ENCODE measurements at places on chromosomes 2 and 18. TPM values are rescaled to one million over a fixed set of nuclear protein-coding genes. Genes with fewer than 3 reads are reported as not detected.

GRCh38 chr18:56861244-56861643 lies 210.1 kb downstream of the WDR7 start:
- no peak for DNase-seq

DNA sequence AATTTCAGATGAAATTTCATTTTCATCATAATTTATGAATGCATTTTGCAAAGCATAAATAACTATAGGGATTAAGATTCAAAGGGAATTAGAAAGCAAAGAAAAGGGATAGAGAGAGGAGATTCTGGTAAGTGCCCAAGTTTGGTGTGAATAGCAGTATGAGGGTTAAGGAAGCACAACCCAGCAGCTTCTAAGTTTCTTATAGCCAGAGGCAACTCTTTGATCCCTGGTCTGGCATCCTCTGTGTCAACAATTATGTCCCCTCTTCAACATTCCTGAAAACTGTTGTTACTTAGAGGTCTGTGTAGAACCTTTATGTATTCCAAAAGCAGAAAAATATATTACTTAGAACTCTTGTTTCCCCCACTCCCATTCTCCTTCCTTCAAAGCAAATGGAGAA lies 171.6 kb upstream of the SATB2 start:
- DNase-seq, result no peak

- DNase-seq, result no peak
These were observed 76.9 kb downstream of the NRXN1 start for GRCh38 chr2:50955081-50955480.

DNA sequence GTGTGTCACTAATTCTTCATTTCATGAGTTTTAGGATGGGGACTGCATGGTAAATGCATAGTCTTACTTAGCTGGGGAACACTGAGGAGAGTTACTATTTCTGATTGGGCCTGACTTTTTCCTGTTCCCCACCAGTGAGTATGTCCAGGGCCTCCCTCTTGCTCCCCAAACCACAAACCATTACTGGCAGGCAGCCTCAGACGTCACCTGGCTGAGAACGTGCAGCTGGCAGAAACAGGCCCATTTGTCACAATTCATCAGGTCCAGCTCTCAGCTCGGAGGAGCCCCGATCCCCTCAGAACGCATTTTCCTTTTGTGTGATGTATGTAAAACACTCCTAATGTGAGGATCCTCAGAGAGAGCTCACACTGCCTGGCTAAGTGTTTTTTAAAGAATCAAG lies 71.7 kb upstream of the SIX3 start:
- no peak for DNase-seq

DNA sequence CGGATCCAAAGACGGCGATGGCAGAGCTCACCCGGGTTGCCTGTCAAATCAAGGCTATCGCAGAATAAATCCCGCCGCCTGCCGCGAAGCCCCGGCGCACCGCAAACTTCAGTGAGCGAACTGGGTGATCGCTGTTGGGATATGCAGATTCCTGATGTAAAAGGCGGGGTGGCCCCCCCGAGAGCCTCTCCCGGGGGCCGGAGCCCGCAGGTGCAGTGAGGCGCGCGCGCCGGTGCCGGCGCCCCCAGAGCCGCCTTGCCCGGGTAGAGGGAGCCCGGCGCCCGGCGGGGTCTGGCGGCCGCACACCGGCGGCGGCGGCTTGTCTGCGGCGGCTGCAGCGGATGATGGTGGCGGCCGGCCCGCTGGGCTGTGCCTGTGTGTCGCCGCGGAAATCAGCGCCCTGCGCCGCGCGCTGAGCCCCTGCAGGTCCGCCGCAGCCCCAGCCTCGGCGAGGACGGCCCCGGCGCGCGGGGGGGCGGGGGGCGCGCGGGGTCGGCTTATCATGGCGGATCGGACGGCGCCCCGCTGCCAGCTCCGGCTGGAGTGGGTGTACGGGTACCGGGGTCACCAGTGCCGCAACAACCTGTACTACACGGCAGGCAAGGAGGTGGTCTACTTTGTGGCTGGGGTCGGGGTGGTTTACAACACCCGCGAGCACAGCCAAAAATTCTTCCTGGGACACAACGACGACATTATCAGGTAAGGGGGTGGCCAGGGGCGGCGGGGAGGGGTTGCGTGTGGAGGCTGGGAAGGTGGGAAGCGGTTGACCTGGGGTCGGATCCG lies 1.3 kb downstream of the EML6 start:
- no peak for DNase-seq

DNA sequence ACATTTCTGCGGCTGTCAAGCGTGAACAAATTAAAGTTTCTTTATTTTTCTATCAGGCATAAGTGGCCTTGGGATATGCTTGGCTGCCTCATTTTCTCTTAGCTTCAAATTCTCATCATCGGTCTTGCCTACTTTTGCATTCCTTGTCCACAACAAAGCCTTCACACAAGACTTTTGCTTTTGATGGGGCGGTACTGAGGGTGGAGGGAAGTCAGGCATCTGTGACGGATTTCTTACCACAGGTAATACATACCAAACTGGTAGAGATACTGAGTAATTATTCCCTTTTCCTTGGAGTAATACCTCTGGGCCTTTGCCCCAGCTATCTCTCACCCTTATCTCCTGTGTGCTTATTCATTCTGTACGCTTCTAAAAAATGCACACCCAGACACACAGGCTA lies 468.3 kb upstream of the RGPD4 start:
- no peak for DNase-seq

GRCh38 chr2:43196768-43197587 lies 29.4 kb downstream of the ZFP36L2 start:
- DNase-seq, result no peak

- DNase-seq, result peak; percentile 70
These were observed 21.3 kb upstream of the TCF7L1 start for GRCh38 chr2:85111819-85112281.

DNA sequence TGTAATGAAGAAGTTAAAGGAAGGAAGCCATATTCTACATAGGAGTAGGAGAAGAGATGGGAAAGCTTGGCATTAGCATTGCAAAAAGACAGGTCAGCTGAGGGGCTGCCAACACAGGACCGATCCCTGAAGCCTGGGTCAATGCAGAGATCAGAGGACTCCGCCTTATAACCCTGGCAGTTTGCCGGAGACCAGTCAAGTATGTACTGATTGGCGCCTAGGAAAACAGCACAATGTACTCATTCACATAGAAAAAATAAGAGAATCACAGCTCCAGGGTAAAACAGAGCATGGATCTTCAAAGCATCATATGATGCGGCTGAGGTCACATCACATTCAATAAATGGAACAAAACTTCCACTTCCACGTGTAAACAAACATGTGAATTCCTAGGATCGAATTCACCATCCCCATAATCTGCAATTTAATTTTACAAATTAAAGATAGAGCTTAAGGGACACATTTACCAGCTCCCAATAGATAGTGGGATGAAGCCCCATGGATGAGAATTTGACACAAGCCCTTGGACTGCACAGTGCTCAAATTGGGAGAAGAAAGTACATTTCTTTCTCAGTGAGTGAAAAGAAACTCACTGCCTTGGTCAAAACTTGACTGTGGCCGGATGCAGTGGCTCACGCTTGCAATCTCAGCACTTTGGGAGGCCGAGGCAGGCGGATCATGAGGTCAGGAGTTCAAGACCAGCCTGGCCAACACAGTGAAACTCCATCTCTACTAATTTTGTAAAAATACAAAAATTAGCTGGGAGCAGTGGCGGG lies 135.0 kb upstream of the KLHL14 start:
- no peak for DNase-seq

DNA sequence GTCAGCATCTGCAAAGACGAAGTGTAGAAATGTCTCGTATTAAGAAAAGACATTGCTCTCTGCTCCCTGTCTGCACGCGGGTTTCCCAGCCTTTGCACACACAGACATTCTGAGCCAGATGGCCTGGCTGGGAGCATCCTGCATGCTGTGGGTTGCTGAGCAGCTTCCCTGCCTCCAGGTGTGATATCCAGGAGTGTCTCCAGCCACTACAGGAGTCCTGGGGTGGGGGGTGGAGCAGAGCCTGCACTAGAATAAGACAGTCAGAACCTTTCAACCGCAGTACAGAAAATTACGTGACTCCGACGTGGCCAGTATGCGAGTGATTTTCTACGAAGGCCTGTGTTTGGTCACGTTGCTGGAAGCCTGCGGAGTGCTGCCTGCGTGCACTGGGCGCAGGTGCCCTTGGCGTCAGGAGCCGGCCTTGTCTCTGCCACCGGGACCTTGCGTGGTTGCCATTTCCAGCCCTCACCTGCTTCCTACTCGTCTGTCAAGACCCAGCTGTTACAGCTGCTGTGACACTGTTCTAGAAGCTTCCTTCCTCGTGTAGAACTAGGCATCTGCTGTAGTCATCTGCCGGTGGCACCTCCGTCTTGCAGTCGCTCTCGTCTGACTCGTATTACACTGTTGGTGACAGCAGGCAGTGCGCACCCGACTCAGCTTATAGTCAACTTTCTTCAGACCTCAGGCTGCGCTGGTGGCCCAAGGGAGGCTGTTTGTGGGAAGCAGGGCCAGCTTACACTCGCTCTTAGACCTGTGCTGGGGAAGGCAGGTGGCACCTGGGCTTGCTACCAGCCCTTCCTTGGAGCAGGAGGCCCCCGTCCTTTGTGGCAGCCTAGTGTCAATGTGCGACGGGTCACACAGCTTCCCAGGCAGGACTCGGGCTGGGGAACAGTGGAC lies 11.2 kb downstream of the CTDP1 start:
- DNase-seq, result no peak

GRCh38 chr2:68050353-68050752 lies 12.5 kb downstream of the C1D start:
- DNase-seq, result no peak

GRCh38 chr2:170461889-170462288 lies 253.2 kb upstream of the SP5 start:
- no peak for DNase-seq

- no peak for DNase-seq
These were observed 87.9 kb upstream of the FHL2 start for GRCh38 chr2:105486762-105487141.

Gene ECEL1
- not detected for total RNA-seq

GRCh38 chr18:77341527-77342325 lies 92.1 kb downstream of the GALR1 start:
- no peak for DNase-seq

Gene VIT
- 5.3 TPM for total RNA-seq

GRCh38 chr2:213166109-213166508 lies 14.7 kb upstream of the IKZF2 start:
- no peak for DNase-seq

Gene SIX3
- total RNA-seq, result not detected

DNA sequence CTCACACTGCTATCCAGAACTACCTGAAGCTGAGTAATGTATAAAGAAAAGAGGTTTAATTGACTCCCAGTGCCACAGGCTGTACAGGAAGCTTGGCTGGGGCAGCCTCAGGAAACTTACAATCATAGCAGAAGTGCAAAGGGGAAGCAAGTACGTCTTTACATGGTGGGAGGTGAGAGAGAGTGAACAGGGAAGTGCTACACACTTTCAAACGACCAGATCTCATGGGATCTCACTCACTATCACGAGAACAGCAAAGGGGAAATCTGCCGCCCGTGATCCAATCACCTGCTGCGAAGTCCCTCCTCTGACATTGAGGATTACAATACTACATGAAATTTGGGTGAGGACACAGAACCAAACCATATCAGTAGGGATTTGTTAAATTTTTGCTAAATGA lies 150.4 kb upstream of the NXPH2 start:
- DNase-seq, result no peak

Gene SRSF7
- 122 TPM for total RNA-seq

- no peak for DNase-seq
These were observed 272.4 kb upstream of the THSD7B start for GRCh38 chr2:136492901-136493300.

DNA sequence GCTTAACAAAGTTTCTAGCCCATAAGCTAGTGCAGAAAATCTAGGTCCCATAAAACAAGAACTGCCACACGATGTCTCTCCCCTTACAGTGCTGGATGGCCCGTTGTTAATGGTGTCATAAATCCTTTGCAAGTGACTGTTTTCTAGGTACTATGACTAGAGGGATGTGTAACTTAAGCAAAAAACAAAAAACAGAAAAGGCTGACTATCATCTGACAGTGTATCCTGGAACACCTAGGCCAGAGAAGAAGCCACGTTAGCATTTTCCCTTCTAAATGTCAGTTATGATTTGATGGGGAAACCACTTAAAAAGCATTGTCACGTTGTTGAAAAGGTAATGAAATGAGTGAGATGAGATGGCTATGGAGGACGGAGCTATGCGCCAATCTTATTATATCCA lies 2.4 kb downstream of the CASP8 start:
- DNase-seq, result no peak

- no peak for DNase-seq
These were observed 101.1 kb downstream of the RNF144A start for GRCh38 chr2:7018282-7018701.

Gene SERPINB3
- total RNA-seq, result not detected

- peak; percentile 45 for DNase-seq
These were observed 11.5 kb downstream of the TEX44 start for GRCh38 chr2:231604101-231604684.

DNA sequence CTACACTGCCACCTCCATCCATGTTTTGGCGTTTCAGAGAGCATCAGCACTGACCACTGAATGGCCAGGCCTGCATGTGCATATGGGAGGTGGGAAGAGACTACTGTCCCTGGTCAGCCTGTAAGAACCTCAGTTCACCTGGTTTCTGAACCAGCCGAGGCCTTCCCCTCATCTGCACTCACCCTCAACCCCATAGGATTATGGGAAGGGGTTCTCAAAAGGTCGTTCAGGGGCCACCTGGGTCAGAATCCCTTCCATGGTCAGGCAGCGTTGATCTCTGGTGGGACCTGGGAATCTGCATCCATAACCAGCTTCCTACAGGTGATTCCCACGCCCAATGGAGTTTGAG lies 36.7 kb downstream of the TET3 start:
- DNase-seq, result no peak

DNA sequence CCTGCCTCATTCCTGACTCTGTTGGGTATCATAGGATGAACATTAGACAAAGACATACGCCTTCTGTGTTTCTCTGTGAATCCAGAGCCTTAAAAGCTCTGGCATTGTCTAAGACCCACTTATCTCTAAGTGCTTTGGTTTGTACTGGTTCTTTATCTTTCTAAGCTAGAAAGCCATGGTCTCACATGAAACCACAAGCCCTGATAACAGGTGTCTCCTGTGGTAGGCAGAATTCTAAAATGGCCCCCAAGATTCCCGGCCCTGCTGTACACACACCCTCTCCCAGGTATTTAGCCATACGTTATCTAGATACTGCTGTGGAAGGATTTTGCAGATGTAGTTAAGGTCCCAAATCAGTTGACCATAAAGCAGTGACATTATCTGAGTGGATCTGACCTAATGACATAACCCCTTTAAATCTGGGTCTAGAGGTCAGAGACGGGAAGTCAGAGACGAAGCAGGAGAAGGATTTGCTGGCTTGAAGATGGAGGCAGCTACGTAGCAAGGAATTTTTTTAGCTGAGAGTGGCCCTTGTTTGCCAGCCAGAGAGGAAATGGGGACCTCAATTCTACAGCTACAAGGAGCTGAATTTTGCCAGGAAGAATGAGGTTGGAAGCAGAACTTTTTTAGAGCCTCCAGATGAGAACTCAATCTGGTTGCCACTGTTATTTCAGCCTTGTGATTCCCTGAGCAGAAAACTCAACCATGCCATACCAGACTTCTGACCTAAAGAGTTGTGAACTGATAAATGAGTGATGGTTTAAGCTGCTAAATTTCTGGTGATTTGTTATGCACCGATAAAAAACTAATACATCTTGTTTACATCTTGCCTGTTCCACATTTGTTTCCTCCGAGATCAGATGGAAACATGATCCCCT lies 186.7 kb downstream of the CAMKMT start:
- no peak for DNase-seq
